Prostate gland (tissue), 2 donors: ENCODE measurements at places on chromosomes 16 and 17. TPM values are rescaled to one million over a fixed set of nuclear protein-coding genes. Genes with fewer than 3 reads are reported as not detected.
A peak's percentile ranks its signal among the peaks of the same experiment; 100 is the strongest.

GRCh38 chr16:48049847-48050246 lies 105.9 kb downstream of the ABCC12 start:
- no peaks in the 10 kb centered on the region for H3K27me3 ChIP-seq
- no peak overlapping the region for H3K27ac ChIP-seq
- H3K36me3 ChIP-seq = no peaks in the 10 kb centered on the region
- H3K4me1 ChIP-seq = no peaks in the 10 kb centered on the region
- H3K4me3 ChIP-seq = no peak overlapping the region
- no peak for DNase-seq

GRCh38 chr16:59305850-59306249 lies 571.7 kb upstream of the GOT2 start:
- H3K27ac ChIP-seq = no peak overlapping the region
- DNase-seq = no peak
- H3K27me3 ChIP-seq = no peaks in the 10 kb centered on the region
- H3K4me3 ChIP-seq = no peak overlapping the region

The TNFAIP1 gene
- 32.2 TPM for total RNA-seq

GRCh38 chr17:4440690-4441686 lies 7.2 kb downstream of the SPNS3 start:
- H3K4me3 ChIP-seq = no peak overlapping the region
- no peaks in the 10 kb centered on the region for H3K4me1 ChIP-seq
- no peak overlapping the region for H3K27ac ChIP-seq
- H3K27me3 ChIP-seq = no peaks in the 10 kb centered on the region
- DNase-seq = no peak
- no peaks in the 10 kb centered on the region for H3K36me3 ChIP-seq

GRCh38 chr16:28192806-28193529 lies 18.8 kb downstream of the XPO6 start:
- no peaks in the 10 kb centered on the region for H3K4me1 ChIP-seq
- H3K27me3 ChIP-seq = no peaks in the 10 kb centered on the region
- H3K27ac ChIP-seq = no peak overlapping the region
- no peak for DNase-seq

- no peak for DNase-seq
- no peak overlapping the region for H3K27ac ChIP-seq
- H3K4me3 ChIP-seq = no peak overlapping the region
- H3K27me3 ChIP-seq = peaks cover 27% of the 10 kb centered on the region
These were observed 2.0 kb upstream of the GRIN2C start for GRCh38 chr17:74861662-74862107.

DNA sequence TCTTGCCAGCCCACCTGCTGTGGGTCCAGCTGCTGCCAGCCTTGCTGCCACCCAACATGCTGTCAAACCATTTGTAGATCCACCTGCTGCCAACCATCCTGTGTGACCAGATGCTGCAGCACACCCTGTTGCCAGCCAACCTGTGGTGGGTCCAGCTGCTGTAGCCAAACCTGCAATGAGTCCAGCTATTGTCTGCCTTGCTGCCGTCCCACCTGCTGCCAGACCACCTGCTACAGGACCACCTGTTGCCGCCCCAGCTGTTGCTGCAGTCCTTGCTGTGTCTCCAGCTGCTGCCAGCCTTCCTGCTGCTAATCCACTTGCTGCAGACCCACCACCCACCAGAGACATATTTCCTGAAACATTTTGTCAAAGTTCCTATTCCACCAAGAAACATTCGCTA lies 641 bp downstream of the KRTAP9-1 start:
- no peaks in the 10 kb centered on the region for H3K4me1 ChIP-seq
- H3K27me3 ChIP-seq = no peaks in the 10 kb centered on the region
- no peak overlapping the region for H3K4me3 ChIP-seq
- no peak for DNase-seq
- H3K27ac ChIP-seq = no peak overlapping the region

GRCh38 chr17:21124086-21124485 lies 2.7 kb upstream of the DHRS7B start:
- no peaks in the 10 kb centered on the region for H3K36me3 ChIP-seq
- no peak overlapping the region for H3K4me3 ChIP-seq
- no peaks in the 10 kb centered on the region for H3K4me1 ChIP-seq

The RPTOR gene
- 62.5 TPM for total RNA-seq

The NOD2 gene
- 2.8 TPM for total RNA-seq

The HOXB1 gene
- total RNA-seq = not detected

The KRTAP4-6 gene
- total RNA-seq = not detected

GRCh38 chr16:75087375-75087979 lies 29.1 kb downstream of the LDHD start:
- DNase-seq = no peak
- peak overlapping the region; percentile 7 for H3K27ac ChIP-seq
- H3K27me3 ChIP-seq = no peaks in the 10 kb centered on the region
- H3K36me3 ChIP-seq = no peaks in the 10 kb centered on the region
- no peak overlapping the region for H3K4me3 ChIP-seq

The MPV17L gene
- 8.1 TPM for total RNA-seq

- H3K27ac ChIP-seq = no peak overlapping the region
- no peaks in the 10 kb centered on the region for H3K4me1 ChIP-seq
- no peak overlapping the region for H3K4me3 ChIP-seq
- no peaks in the 10 kb centered on the region for H3K36me3 ChIP-seq
These were observed 270.1 kb upstream of the TNRC6C start for GRCh38 chr17:77688369-77688768.

The DHRS7C gene
- total RNA-seq = not detected

The FMNL1 gene
- 12.2 TPM for total RNA-seq

GRCh38 chr16:5633845-5634440 lies 536.3 kb upstream of the EEF2KMT start:
- no peak for DNase-seq
- no peak overlapping the region for H3K27ac ChIP-seq
- H3K4me3 ChIP-seq = no peak overlapping the region
- H3K4me1 ChIP-seq = no peaks in the 10 kb centered on the region

The CACNG1 gene
- total RNA-seq = 0.74 TPM

GRCh38 chr16:66474750-66475199 lies 47.7 kb downstream of the BEAN1 start:
- H3K27me3 ChIP-seq = no peaks in the 10 kb centered on the region
- H3K36me3 ChIP-seq = no peaks in the 10 kb centered on the region
- no peak overlapping the region for H3K27ac ChIP-seq
- H3K4me1 ChIP-seq = no peaks in the 10 kb centered on the region
- H3K4me3 ChIP-seq = no peak overlapping the region

The SMCR8 gene
- 25.3 TPM for total RNA-seq

DNA sequence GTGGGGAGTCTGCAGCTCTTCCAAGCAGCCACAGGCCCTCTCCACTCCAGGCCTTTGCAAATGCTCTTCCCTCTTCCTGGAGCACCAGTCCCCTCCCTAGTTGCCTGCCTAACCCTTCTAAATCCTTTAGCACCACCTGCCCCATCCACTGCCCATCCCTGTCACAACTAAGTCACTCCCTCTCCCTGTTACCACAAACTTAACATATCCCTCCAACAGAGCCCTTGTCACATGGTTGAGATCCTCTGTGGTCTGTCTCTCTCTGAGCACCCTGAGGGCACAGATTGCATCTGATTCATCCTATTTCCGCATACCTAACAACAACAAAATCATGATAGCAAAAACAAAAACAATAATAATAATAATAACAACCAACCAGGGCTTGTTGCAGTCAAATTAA lies 11.0 kb upstream of the BEAN1 start:
- no peaks in the 10 kb centered on the region for H3K27me3 ChIP-seq
- DNase-seq = no peak
- H3K4me3 ChIP-seq = no peak overlapping the region
- no peaks in the 10 kb centered on the region for H3K4me1 ChIP-seq

GRCh38 chr17:882827-883585 lies 96.6 kb downstream of the NXN start:
- H3K4me1 ChIP-seq = peaks cover 20% of the 10 kb centered on the region
- peak; percentile 56 for DNase-seq
- no peaks in the 10 kb centered on the region for H3K27me3 ChIP-seq
- no peak overlapping the region for H3K4me3 ChIP-seq
- no peaks in the 10 kb centered on the region for H3K36me3 ChIP-seq

DNA sequence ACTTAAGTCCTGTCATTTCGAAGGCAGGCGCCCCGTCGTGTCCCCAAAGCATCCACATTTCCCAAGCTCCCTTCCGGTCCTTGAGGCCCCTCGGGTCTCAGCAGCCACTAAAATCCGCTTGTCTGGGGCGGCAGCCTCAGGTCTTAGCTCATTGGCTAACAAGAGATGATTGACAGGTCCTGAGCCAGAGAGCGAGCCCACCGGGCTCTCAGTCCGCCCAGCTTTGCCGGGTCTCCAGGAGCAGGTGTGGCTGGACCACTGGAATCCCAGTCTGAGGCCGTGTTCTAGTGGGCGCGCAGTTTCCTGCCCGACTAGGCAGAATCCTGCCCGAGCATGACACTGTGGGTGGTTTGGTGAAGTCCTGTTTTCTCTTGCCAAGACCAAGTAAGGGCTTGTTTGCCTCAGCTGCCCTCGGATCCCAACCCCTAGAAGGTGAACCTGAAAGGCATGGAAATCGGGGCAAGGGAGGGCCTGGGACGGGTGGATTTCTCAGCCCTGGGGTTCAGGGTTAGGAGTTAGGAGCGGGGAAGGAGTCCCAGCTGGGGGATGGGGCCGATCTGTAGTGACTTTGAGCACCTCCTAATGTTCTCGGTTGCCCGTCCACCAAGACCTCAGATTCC lies 42.8 kb downstream of the MRC2 start:
- no peak overlapping the region for H3K4me3 ChIP-seq
- no peak overlapping the region for H3K27ac ChIP-seq
- no peaks in the 10 kb centered on the region for H3K27me3 ChIP-seq
- H3K36me3 ChIP-seq = no peaks in the 10 kb centered on the region
- peak; percentile 82 for DNase-seq

- DNase-seq = no peak
- no peak overlapping the region for H3K4me3 ChIP-seq
- H3K4me1 ChIP-seq = peaks cover 4% of the 10 kb centered on the region
- no peaks in the 10 kb centered on the region for H3K27me3 ChIP-seq
- no peak overlapping the region for H3K27ac ChIP-seq
These were observed 66.4 kb downstream of the ABCC1 start for GRCh38 chr16:16015849-16016248.

DNA sequence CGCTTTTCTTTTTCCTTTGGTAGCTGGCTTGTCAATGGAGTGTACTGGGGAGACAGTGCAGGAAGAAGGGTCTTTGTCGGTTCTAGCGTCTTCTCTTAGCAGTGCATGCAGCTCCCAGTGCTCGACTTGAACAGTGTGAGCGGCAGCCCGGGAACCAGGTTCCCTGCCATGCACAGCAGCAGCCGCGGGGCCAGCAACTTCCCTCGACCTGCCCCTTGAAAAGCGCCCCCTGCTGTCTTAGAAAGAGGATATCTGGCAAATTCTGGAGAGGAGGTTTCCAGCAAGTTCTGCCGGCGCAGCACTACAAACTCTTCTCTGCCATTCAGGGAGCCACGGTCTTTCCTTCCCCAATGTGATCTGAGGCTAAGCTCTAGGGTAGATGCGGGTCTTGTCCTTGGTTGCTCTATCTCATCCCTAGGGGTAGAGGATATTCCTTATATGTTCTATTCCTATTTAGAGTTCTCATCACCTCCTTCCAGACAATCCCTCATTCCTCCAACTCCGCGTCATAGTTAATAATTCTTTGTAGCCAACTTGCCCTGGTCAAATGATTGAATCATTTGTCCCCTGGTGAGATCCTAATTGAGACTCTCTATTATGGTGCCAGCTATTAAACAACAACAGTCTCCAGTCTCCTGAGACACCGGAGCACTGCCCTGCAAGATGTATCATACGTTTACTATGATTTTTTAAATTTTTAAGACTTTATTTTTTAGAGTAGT lies 451.3 kb downstream of the PMP22 start:
- H3K27ac ChIP-seq = no peak overlapping the region
- H3K4me1 ChIP-seq = no peaks in the 10 kb centered on the region
- H3K4me3 ChIP-seq = no peak overlapping the region
- H3K27me3 ChIP-seq = no peaks in the 10 kb centered on the region

GRCh38 chr16:29290631-29291247 lies 115.8 kb downstream of the NPIPB11 start:
- no peaks in the 10 kb centered on the region for H3K27me3 ChIP-seq
- H3K36me3 ChIP-seq = no peaks in the 10 kb centered on the region
- DNase-seq = peak; percentile 93
- no peak overlapping the region for H3K4me3 ChIP-seq
- H3K4me1 ChIP-seq = no peaks in the 10 kb centered on the region

The RSAD1 gene
- 44.1 TPM for total RNA-seq

GRCh38 chr16:19086322-19087199 lies 19.1 kb downstream of the COQ7 start:
- DNase-seq = peak; percentile 81
- no peaks in the 10 kb centered on the region for H3K36me3 ChIP-seq
- no peaks in the 10 kb centered on the region for H3K27me3 ChIP-seq

DNA sequence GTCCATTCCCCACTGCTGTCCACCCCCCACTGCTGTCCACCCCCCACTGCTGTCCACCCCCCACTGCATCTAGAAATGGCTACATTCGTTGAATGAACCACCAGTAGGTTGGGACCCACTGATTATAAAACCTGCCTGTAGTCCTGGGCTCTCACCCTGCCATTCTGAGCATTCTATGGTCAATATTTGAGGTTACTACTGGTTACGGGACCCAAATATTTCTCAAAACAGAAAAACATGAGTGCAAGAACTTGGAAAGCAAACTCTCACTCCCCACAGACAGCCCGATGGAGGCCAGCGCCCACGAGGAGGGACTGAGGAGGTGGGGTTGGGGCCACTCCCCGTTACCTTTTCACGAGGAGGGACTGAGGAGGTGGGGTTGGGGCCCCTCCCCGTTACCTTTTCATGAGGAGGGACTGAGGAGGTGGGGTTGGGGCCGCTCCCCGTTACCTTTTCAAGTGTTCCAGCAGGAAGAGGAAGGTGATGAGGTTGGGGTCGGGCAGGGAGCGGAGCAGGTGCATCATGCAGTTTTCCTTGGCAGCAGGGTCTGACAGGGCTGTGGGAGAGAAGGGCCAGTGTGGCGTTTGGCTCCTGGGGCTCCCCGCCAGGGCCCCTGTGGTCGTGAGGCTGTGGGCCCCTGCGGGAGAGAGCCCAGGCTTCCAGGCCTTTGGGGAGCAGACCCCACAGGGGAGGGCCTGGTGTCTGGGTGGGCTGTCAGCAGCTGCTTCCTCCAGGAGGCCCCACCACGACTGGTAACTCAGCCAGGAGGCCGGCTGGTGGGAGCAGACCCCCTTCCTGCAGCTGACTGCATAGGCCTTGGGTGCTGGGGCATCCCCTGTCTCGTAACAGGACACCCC lies 12.5 kb downstream of the TIMM22 start:
- H3K27me3 ChIP-seq = no peaks in the 10 kb centered on the region
- no peak overlapping the region for H3K4me3 ChIP-seq
- DNase-seq = no peak
- H3K4me1 ChIP-seq = peaks cover 18% of the 10 kb centered on the region
- H3K27ac ChIP-seq = no peak overlapping the region

The ATP2C2 gene
- 43.7 TPM for total RNA-seq

The TPSB2 gene
- total RNA-seq = 31.8 TPM

DNA sequence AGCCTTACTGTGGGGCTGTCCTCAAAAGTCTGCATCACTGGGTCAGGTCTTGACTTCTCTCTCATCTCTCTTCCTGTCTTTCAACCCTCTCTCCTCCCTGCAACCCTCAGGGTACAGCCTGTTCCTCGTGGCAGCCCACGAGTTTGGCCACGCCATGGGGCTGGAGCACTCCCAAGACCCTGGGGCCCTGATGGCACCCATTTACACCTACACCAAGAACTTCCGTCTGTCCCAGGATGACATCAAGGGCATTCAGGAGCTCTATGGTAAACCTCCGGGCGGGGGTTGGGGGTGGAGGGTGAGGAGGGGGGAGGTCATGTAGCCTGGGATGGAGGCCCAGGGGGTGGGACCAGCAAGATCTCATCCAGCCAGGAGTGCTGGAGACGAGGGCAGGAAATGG lies 12.7 kb downstream of the MMP2 start:
- H3K4me1 ChIP-seq = no peaks in the 10 kb centered on the region
- H3K27ac ChIP-seq = peak overlapping the region; percentile 18
- no peaks in the 10 kb centered on the region for H3K36me3 ChIP-seq
- H3K4me3 ChIP-seq = no peak overlapping the region
- DNase-seq = no peak
